ENCODE measurements at places on chromosomes 16 and 17.

DNA sequence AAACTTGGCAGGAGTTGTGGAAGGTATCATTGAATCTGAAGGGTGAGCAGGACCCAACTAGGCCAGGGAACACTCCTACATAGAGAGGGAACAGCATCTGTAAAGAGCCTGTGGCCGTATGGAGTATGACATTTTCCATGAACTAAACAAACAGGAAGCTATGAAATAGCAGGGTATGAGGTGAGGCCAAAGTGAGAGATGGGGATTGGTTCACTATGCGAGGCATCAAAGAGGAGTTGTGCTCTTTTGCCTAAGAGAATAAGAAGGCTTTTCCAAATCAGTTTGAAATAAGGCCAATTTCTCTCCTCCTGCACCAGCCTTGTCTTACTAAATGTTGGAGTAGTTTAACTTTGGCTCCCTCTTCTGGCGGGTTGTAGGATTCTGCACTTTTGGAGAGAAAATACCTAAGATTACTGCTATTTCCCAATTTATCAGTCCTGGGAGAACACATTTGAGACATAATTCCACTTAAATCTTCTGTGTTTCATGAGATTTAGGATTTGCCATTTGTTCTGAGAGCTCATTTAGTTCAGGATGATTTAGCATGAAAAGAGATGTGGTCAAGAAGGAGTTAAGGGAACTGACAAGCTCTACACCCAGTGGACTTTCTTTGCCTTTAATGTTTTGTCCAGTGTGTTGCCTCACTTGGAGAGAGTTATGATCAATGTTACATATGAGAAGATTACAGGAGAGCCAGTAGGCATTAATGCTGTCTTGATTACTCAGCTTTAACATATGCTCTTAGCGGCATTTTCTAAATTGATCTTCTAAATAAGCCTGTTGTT, 55.4 kb downstream of the TNRC6C start:
- peak; percentile 37 for DNase-seq

- DNase-seq = no peak
Measured at GRCh38 chr17:9026741-9027140, 5.4 kb downstream of the NTN1 start.

- DNase-seq = no peak
Measured at GRCh38 chr16:66590322-66590721, 11.1 kb downstream of the CMTM2 start.

DNA sequence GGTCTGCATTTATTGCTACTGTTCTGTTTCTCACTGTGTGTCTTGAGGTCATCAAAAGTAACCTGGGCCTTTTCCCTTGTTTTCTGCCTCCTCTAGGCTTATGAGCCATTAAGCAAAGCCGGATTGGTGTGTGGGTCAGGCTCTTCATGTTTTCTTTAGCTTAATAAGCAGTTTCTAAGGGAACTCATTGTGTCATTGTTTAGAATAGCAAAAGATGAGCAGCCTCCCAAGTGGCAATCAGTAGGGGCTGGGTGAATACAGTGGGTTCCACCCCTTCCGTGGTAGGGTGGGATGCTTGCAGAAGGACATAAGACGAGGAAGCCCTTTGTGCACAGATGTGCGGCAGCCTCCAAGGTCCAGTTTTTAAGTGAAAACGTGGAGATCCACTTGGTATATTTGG, 34.5 kb downstream of the ABCC1 start:
- no peak for DNase-seq

- DNase-seq = no peak
Measured at GRCh38 chr17:64073771-64074703, 53.6 kb upstream of the ICAM2 start.

DNA sequence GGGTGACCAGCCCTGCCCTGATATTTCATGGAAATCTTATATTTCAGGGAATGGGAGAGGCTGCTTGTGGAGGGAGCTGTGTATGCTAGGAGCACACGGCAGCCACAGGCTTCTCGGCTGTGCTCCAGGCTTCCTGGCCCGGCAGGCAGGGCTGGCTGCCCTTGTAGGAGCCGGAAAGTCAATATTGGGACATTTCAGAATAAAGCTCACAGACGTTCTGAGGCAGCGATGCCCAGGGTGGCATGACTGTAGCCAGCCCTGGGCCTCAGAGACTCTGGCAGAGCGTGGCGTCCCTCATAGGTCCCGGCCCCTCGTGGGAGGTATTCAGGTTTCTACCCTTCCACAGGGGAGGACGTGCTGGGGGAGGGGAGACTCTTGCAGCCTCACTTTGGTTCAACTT, 65.7 kb downstream of the BANP start:
- no peak for DNase-seq

DNA sequence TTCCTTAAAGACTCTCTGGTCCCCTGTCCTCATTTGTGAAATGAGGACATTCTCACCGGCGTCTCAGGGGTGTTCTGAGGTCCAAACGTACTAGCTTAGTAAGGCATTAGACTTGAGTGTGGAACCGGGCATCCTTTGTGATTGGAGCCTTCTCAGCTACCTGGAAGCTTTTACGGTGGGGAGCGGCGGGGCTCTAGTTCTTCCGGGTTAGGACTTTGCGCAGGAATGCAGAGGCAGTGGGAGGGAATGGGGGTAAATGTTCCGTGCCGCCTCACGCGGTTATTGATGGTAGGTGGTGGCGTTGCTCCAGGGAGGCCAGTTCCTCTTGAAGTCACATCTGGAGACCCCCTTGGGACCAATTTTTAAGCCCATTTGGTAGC, 113.6 kb downstream of the SNX29 start:
- DNase-seq = no peak

DNA sequence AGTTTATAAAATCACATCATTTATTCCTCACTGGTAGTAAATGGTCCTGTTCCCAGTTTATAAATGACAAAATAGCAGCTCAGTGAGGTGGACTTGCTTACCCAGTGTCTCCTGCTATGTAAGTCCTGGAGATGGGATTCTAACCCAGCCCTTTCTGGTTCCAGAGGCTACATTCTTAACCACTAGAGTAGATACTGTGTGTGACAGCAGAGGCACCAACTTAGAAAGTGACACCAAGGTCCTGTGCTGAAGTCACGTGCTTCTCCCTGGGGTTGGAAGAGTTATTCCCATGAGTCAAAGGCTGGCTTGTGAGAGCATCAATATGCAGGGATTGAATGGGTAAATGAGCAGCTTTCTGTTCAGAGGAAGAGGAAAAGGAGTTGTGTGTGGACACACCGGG, 167.3 kb upstream of the IRX3 start:
- no peak for DNase-seq

DNA sequence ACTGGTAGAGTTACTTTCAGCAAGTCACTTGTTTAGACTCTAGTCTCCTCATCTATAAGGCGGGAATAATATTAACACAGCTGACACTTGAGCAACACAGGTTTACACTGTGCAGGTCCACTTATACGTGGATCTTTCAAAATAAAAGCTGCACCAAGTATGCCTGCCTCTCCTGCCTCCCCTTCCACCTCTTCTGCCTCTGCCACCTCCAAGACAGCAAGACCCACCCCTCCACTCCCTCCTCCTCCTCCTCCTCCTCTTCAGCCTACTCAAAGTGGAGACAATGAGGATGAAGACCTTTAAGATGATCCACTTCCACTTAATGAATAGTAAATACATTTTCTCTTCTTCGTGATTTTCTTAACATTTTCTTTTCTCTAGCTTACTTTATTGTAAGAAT, 285.6 kb downstream of the FTO start:
- no peak for DNase-seq

- no peak for DNase-seq
Measured at GRCh38 chr17:66190738-66191592, 968 bp downstream of the CEP112 start.

DNA sequence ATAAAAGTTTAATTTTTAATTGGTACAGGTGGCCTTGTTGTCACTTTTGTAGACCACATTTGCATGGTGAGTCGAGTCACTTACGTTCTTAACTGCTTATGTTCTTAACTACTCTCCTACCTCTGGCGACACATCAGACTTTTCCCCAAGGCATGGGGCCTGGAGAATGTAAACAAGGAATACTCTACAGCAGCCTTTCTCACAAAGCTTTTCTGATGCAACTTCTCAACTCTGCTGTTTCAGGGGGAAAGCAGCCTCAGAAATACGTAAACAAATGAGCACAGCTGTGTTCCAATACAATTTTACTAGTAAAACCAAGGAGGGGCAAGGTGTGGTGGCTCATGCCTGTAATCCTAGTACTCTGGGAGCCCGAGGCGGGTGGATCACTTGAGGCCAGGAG, 6.9 kb downstream of the KARS1 start:
- no peak for DNase-seq

GRCh38 chr17:77085926-77086432, 54.8 kb upstream of the SEC14L1 start:
- no peak for DNase-seq

DNA sequence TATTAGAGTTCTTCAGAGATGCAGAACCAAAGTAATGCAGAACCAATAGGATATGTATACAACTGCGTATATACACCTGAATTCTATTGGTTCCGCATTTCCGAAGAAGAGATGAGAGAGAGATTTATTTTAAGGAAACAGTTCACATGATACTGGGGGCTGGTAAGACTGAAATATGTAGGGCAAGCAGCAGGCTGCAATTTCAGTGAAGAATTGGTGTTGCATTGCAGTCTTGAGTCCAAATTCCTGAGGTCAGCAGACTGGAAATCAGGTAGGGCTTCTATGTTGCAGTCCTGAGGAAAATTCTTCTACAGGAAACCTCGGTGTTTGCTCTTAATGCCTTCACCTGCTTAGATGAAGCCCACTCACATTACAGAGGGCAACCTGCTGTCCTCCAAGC, 128.2 kb upstream of the MED13 start:
- DNase-seq = no peak

Measured in stimulated activated naive CD8-positive, alpha-beta T cell treated with anti-CD3 and anti-CD28 coated beads, Interleukin-15, Interleukin-2, amounts not matched to agents 100 U/mL and 50 U/mL, for 24 hours (primary cell).